ENCODE measurements at places on chromosomes 2 and 18. TPM values are rescaled to one million over a fixed set of nuclear protein-coding genes. Genes with fewer than 3 reads are reported as not detected.

The STRN gene
- 11.4 TPM for polyA plus RNA-seq

The CHST9 gene
- polyA plus RNA-seq: not detected

The SLC11A1 gene
- polyA plus RNA-seq: 0.99 TPM

The TRIM54 gene
- not detected for polyA plus RNA-seq

The IL1RL2 gene
- not detected for polyA plus RNA-seq

The C2orf69 gene
- polyA plus RNA-seq: 4.3 TPM

The TEX44 gene
- polyA plus RNA-seq: not detected

The SERPINB10 gene
- not detected for polyA plus RNA-seq

The PTH2R gene
- 4.2 TPM for polyA plus RNA-seq

The ZFP36L2 gene
- polyA plus RNA-seq: 23.7 TPM

The ALPG gene
- not detected for polyA plus RNA-seq

The ASXL3 gene
- polyA plus RNA-seq: not detected

The ARL4C gene
- polyA plus RNA-seq: not detected

The CCDC150 gene
- 19.1 TPM for polyA plus RNA-seq

The NRP2 gene
- polyA plus RNA-seq: 0.16 TPM

The CYP27A1 gene
- not detected for polyA plus RNA-seq

The DPYSL5 gene
- not detected for polyA plus RNA-seq

The CAPN14 gene
- not detected for polyA plus RNA-seq

The DLGAP1 gene
- 0.08 TPM for polyA plus RNA-seq

The RNF138 gene
- polyA plus RNA-seq: 62.5 TPM

The ST8SIA5 gene
- not detected for polyA plus RNA-seq

The POTEJ gene
- polyA plus RNA-seq: not detected

The GPAT2 gene
- polyA plus RNA-seq: 1.2 TPM

The SGPP2 gene
- polyA plus RNA-seq: not detected

The NCOA1 gene
- 10.8 TPM for polyA plus RNA-seq

The FAP gene
- not detected for polyA plus RNA-seq

The GPBAR1 gene
- not detected for polyA plus RNA-seq

The SOWAHC gene
- polyA plus RNA-seq: not detected

The KANSL1L gene
- polyA plus RNA-seq: 2.4 TPM

The MBD2 gene
- polyA plus RNA-seq: 13.7 TPM

The CCDC93 gene
- polyA plus RNA-seq: 12.2 TPM

The REEP1 gene
- polyA plus RNA-seq: 0.21 TPM

The SCYGR4 gene
- polyA plus RNA-seq: not detected

The XDH gene
- polyA plus RNA-seq: not detected

The INHBB gene
- polyA plus RNA-seq: not detected

The LYPD6B gene
- not detected for polyA plus RNA-seq

The NYAP2 gene
- 0.08 TPM for polyA plus RNA-seq

The LAMA3 gene
- polyA plus RNA-seq: not detected

The GALNT13 gene
- polyA plus RNA-seq: not detected

The CIB4 gene
- not detected for polyA plus RNA-seq
